ENCODE measurements at places on chromosomes 3 and 15.

DNA sequence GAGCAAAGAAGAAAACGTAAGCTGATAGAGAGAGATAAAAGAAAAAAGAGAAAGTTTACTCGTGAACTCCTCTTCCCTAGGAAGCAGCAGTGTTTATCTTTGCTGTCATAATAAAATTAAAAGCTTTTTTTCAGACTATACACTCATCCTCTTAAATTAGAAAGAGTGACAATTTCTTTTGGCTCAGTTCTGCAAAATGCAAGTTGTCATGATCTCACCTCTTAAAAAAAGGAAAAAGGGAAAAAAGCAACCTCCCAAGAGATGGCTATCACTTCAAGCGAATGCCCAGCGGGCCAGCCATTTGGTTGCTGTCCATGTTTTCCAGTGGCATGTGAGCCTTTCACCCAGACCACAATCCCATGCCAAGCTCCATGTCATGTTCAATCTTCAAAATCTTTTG lies 7.0 kb upstream of the THBS1 start:
- H3K27me3 ChIP-seq = peaks cover 56% of the 10 kb centered on the region
- H3K4me3 ChIP-seq = no peak overlapping the region
- no peaks in the 10 kb centered on the region for H3K4me1 ChIP-seq
- no peak for DNase-seq
- H3K36me3 ChIP-seq = no peaks in the 10 kb centered on the region

DNA sequence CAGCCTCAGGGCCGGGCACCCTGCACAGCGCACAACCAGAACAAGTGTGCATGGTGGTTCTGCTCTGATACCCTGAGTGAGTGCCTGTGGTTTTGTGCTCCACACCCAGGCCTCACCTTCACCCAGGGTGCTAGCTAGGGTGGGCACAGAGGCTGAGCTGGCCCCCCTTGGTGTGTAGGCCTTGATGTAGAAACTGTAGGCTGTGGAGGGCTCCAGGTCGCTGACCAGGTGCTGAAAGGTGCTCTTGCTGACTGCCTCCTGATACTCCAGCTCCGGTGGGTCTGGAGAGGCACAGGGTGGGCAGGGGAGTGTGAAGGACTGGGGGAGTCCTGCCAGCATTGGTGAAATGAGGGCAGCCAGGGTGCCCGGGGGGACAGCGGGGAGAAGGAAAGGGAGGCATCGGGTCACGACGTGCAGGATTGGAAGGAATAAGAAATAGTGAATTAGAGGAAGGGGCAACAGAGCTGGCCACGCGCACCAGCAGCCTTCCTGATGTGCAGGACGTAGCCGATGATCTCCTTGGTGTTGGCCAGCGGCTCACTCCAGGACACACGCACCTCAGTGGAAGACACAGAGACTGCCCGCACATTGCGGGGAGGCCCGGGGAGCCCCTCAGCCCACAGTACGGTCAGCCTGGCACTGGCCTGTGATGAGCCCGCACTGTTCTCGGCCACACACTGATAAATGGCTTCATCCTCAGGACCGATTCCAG lies 26.6 kb downstream of the RNU5B-1 start:
- no peak overlapping the region for H3K4me3 ChIP-seq
- H3K27ac ChIP-seq = no peak overlapping the region
- no peak for DNase-seq
- peaks cover 10% of the 10 kb centered on the region for H3K4me1 ChIP-seq

GRCh38 chr3:16907243-16907642 lies 22.5 kb downstream of the PLCL2 start:
- peaks cover 13% of the 10 kb centered on the region for H3K36me3 ChIP-seq
- peak overlapping the region; percentile 25 for H3K4me3 ChIP-seq
- H3K27me3 ChIP-seq = no peaks in the 10 kb centered on the region
- H3K27ac ChIP-seq = peak overlapping the region; percentile 70
- peaks cover 85% of the 10 kb centered on the region for H3K4me1 ChIP-seq

DNA sequence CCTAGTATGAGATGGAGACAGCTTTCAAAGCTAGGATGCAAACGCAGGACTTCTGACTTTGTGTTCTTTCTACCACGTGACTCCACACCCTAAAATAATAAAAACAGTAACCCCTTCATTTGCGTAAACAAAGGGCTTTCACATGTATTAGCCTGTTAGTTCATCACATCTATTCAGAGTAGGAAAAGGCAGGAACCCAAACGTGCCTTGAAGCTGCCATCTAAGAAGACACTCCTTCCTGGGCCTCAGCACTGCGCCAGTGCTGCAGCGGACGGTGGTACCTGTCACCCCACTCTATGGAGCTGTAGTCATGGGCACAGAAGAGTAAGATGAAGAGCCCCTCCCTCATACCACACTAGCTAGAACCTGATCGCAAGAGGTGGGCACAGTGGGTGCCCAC lies 34.3 kb downstream of the PLD1 start:
- no peak for DNase-seq
- no peaks in the 10 kb centered on the region for H3K27me3 ChIP-seq
- no peak overlapping the region for H3K4me3 ChIP-seq
- H3K27ac ChIP-seq = no peak overlapping the region
- no peaks in the 10 kb centered on the region for H3K36me3 ChIP-seq

DNA sequence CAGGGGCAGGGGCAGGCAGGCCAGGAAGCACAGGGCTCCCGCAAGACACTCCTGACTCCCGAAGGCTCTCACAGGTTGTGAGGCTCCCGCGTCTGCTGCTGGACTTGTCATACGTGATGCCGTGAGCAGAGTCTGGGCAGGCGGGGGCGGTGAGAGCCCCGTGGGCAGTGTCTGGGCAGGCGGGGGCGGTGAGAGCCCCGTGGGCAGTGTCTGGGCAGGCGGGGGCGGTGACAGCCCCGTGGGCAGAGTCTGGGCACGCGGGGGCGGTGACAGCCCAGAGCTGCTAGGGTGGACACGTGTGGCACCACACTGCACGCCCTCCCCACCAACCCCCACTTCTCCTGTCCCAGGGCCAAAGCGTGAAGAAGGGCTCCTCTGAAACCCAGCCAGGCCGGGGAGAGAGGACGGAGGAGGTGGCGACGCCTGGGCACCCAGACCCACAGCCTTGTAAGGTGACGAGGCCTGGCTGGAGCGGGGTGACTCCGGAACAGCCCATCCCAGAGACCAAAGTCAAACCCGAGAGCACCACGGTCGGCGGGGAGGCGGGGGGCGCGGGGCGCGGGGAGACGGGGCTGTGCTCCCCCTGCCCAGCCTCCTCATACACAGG lies 35.0 kb downstream of the TNK2 start:
- H3K4me1 ChIP-seq = peaks cover 7% of the 10 kb centered on the region
- DNase-seq = no peak
- no peak overlapping the region for H3K27ac ChIP-seq
